Hindlimb muscle (tissue), 1 donor: ENCODE measurements at places on chromosomes 7 and 10.
A peak's percentile ranks its signal among the peaks of the same experiment; 100 is the strongest.

DNA sequence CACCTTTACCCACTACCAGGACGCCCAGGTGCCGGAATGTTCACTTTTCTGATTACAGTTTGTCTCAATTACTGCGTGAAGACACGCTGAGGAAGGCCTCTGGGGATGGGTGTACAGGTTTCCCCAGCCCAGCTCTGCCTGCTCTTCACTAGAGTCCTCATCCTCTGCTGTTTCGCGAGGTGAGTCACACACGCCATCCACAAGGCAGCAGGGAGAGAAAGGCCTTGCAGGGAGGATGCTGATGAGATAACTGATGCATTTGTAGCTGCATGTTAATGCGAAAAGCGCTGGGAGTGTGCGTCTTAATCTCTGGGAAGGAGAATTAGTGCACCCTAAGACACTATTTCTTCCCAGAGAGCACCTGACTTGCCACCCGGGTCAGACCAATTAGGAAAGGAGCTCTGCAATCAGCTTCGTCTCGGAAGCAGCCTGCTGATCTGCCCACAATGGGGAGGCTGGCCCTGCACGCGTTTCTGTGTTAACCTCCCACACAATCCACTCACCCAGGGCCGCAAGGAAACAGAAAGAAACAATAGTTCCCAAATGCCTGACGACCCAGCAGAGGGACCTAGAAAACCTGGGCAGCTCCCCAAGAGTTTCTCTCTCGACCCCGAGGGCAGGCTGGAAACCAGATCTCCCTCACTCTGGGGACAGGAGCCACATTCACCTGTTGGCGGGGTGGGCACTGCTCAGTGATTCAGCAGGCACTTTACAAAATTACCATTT is 578.7 kb downstream of the GLRX3 start:
- DNase-seq: no peak

DNA sequence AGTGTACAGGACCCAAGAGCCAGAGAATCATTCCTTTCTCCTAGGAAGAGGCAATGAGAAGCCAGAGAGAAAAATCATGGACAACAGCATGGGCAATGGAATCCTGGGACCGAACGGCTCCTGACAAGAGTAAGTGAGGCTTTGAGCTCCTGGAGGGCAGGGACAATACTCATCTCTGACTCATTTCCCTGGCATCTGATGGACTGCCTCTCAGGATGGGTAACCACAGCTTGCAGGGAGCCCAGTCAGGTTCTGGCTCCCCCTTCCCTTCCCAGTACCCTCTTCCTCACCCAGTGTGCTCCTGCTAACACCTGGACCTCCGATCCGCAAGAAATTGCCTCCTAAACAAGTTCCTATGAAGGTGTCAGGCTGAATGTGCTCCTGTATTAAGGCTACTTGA is 51.2 kb upstream of the SORCS3 start:
- DNase-seq: no peak

DNA sequence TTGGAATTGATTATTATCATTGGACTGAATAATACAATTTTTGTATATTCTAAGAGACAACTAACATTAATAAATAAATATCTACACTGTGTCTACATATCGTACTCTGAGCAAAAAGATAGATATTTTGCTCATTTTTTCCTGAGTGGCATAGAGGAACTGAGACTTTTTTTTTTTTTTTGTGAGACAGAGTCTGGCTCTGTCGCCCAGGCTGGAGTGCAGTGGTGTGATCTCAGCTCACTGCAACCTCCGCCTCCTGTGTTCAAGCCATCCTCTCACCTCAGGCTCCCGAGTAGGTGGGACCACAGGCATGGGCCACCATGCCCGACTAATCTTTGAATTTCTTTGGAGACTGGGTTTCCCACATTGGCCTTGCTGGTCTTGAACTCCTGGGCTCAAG is 14.0 kb downstream of the KMT2E start:
- no peak for DNase-seq

DNA sequence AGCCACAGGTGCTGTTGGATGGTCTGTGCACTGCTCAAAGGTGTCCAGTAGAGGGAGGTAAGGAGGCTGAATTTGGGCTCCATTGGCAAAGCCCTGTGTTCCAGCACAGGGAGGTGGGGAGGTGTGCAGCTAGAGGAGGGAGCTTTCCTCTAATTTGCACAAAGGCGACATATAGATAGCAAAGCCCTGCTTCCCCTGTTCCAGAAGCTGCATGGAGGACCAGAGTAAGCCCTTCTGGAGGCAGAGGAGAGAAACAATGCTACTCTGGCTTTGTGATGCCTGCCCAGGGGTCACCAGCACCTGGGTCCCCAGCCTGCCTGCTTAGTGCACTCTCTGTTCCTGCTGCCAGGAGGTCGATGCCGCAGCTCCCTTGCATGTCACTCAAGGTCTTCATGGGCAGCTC is 3.4 kb upstream of the ARHGAP22 start:
- no peak for DNase-seq

DNA sequence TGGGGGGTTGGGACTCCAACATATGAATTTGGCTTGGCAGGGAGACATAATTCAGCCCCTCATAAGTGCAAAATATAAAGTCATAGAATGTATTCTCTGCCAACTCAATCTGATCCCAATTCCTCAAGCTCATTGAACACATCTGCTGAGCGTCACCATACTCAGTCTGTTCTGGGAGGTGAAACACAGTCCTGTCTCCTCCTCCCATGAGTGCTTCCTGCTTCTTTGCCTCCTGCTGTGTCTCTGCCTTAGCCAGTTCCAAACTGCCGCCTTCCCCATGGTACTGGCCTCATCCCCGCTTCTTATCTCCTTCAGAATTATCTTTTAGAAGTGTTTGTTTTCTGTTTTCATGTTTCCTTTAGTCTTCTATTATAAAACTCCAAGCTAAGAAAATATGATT is 365.5 kb downstream of the TNS3 start:
- DNase-seq: no peak

DNA sequence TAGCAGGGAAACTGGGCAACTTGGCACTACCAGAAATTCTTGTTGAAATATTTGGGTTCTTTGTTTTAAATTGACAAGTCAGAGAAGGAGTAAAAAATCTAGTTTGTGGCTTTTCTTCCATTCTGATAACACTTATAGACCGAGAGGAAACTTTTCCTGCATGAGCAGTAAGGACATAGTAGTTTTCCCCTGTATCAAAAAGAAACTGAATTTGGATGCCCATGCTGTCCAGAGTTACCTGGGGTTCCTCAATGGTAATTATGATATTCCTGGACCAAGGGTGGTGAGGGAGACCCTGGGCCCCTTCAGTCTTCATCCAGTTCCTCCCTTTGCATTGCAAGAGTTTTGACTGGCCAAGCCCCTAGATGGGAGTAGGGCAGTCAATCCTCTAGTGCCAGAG is 19.9 kb upstream of the STEAP2 start:
- no peak for DNase-seq

DNA sequence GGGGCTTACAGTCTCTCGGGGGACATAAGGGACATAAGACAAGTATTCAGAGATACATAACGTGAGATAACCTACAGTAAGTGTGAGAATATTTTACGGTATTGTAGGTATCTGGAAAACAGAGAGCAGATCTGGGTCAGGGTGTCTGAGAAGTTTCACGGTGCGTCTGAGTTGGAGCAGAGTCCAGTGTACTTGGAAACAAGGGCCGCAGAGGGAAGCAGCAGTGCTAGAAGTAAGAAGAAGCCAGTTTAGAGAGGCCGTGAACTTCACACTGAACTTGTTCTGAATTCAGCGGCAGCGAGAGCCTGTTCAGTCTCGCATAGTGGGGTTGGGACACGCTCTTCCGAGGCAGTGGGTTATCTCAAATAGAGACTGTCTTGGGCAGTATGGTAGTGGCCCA is 85.5 kb downstream of the TAF3 start:
- no peak for DNase-seq

DNA sequence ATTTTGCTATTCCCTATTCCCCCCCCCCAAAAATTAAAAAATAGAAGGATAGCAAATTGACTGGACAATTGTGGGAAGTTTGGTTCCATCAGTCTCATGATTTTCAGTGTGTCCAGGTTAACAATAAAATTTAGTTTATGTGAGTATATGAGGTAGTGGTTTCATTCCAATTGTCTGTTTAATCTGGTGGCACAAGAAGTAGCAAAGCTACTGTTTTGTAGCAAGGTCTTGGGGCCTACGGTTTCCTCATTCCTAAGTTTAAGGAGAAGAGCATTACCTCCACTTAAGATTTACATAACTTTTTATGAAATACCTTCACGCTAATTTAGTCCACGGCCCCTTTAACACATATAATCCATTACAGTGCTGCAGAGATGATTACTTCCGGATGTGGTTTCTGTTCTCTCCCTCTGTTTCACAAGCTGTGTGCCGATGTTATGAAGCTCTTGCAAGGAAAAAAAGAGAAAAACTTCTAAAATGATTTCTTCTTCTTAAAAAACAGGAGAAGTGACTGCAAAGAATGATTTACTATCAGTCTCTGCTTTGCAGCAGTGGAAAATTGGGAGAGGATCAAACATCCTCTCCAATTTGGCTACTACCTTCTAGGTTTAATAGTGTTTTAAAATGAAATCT is 32.7 kb upstream of the NPVF start:
- DNase-seq: peak; percentile 75

- peak; percentile 54 for DNase-seq
These were observed 21.7 kb upstream of the MALSU1 start for GRCh38 chr7:23277359-23277989.

GRCh38 chr7:50446542-50446960 is 3.6 kb downstream of the FIGNL1 start:
- DNase-seq: no peak

GRCh38 chr10:90288391-90288933 is 569.4 kb downstream of the HTR7 start:
- DNase-seq: peak; percentile 34

- no peak for DNase-seq
These were observed 171.4 kb downstream of the DKK1 start for GRCh38 chr10:52485462-52485861.

GRCh38 chr10:129059977-129060376 is 407.1 kb upstream of the MGMT start:
- no peak for DNase-seq

DNA sequence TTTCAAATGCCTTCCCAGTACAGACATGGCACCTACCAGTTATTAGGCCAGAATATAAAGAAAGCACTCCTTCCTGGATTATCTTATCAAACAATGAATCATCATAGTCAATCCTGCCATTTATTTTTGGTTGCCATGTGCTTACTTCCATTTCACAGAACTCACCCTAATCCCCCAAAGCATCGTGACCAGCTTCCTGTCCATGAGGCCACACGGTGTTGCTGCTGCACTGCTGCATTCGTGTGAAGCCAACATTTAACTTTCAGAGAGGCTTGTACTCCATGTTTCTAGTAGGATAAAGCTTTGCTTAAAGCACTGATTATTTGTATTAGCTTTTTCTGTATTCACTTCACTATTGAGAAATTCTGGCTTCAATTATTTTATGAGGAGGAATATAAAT is 14.4 kb downstream of the COL28A1 start:
- DNase-seq: no peak

DNA sequence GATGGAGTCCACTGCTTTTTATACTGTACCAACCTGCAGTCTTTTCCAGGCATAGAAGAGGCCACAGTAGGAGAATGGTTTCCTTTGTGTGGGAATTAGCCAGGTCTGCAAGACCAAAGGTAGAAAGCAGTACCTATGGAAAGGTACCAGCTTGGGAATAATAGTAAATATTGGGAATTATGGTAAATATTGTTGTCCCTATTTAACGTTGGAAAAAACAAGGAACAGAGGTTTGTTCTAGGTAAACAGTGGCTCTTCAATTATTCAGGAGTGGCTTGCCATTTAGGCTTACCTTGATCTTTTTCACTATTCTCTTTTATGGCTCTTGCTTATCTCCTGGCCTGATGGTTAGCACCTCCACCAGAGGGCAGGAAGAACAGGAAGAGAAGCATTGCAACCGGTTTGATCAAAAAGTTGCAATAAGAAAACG is 43.9 kb upstream of the GSAP start:
- no peak for DNase-seq

GRCh38 chr7:43039346-43039745 is 73.1 kb upstream of the HECW1 start:
- peak; percentile 4 for DNase-seq

- peak; percentile 14 for DNase-seq
These were observed 588.6 kb downstream of the DNAJB9 start for GRCh38 chr7:109158246-109158645.

GRCh38 chr10:58772758-58773157 is 260.1 kb downstream of the BICC1 start:
- no peak for DNase-seq

GRCh38 chr7:152341039-152341913 is 94.5 kb downstream of the KMT2C start:
- peak; percentile 15 for DNase-seq

GRCh38 chr10:17001297-17001744 is 128.3 kb downstream of the CUBN start:
- no peak for DNase-seq

- no peak for DNase-seq
These were observed 64.6 kb downstream of the FAS start for GRCh38 chr10:89055159-89055558.

- DNase-seq: no peak
These were observed 75.7 kb downstream of the SEMA3C start for GRCh38 chr7:80843018-80843677.

GRCh38 chr10:60937784-60938654 is 6.0 kb downstream of the RHOBTB1 start:
- DNase-seq: no peak

- DNase-seq: no peak
These were observed 357.4 kb upstream of the TMEM229A start for GRCh38 chr7:124390301-124390700.

- DNase-seq: peak; percentile 45
These were observed 32.2 kb downstream of the FOXL3 start for GRCh38 chr7:322111-322671.

DNA sequence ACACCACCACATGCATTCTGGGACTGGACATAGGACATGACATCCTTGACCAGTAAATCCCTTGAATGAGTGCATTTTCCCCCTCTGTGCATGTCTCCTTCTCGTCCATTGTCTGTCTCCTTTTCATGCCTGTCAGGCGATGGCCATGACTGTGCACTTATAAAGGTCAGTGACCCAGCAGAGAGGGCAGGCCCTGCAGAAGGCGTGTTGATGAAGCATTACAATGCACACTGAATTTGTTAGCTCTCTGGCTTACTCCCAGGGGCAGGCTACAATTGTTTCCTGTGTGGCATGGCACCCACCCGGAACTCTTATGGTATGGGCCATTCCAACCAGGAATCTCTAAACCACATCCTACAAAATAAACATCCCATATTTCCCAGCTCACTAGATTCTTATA is 71.1 kb downstream of the SAMD9 start:
- no peak for DNase-seq

DNA sequence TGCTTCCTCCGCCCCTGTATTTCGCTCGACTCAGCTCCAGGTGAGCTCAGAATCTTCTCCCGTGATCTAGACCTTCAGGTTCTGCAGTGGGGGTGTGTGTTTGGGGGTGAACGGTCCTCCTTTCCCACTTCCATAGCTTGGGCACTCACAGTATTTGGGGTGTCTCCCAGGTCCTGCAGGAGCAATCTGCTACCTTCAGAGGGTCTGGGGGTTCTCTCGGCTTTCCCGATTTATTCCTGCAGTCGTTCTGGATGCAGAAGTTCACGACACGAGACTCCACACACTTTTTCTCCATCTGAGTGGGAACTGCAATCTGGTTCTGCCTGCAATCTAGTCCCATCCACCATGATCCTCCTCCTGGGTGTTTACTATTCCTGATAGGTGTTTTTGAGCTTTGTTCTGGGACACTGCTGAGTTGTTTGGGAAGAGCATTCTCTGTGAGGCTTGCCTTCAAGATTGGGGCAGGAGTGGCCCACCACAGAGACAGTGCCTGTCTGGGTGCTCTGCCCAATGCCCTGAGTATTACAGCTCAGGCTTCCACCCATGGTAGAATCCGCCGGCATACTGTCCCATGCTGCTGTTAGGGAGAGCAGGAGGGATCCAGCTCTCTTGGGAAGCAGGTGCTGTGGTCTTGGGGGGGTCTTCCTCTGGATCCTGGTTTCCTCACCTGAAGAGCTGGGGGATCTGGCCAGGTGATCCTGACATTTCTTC is 29.8 kb downstream of the JAKMIP3 start:
- no peak for DNase-seq
